ENCODE measurements at places on chromosomes 6 and 20.

DNA sequence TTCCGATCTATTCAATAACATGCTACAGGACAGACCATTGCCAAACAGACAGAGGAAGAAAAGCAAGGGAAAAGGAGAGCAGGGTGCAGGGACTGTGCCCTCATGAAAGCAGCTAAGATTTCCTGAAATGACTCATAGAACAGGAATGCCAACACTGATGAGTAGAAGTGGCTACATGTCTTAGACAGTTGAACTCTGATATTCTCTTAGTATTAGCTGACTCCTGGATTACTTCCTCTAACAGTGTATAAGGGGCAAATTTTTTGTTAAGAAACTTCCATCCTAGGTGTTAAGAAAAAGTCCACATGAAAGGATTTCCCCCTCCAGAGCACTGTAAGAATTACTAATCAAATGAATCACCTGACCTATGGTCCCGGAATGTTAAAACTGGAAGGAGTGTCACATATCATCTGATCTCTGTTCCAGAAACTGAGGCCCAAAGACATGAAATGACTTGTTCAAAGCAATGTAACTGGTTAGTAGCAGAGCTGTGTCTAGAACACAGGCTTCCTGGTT lies 224.9 kb downstream of the IBTK start:
- peak; percentile 88 for DNase-seq

GRCh38 chr6:126266664-126267063 lies 73.3 kb upstream of the CENPW start:
- no peak for DNase-seq

GRCh38 chr6:157143171-157143889 lies 180.0 kb downstream of the TMEM242 start:
- peak; percentile 89 for DNase-seq

DNA sequence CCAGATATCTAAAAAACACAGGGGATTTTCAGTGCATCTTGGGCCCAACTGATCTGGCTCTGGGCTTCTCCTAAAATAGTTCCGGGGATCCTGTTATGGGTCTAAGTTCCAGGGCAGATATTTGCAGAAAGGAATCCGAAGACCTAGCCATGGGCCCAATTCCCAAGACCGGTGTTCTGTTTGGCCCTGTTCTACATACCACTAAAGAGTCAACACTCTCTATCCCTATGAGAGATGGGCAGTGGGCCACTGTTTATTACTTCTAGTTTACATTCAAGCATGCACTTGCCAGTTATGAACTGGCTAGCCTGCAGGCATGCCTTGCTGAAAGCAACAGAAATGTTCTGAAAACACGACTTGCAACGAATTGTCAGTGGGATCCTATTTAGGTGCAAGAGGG lies 87.4 kb upstream of the PLCB4 start:
- DNase-seq, result no peak

DNA sequence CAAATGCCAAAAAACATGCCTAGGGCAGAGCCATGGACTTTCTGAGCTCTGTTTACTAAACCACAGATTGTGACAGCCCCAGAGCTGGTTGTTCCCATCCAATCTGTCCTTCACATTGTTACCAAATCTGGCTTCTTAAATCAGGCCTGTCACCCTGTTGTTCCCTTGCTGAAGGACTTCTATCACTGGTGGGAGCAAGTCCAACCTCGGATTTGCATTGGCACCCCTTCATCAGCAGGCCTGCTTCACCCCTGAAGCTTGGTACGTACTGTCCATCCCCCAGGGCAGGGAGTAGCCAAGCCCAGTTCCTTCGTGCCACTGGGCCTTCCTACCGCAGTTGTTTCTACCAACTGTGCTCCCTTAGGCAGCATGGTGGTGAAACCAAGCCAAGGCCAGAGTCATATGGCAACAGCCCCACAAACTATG lies 357.3 kb upstream of the JARID2 start:
- DNase-seq, result no peak

- DNase-seq, result no peak
These were observed 52.6 kb upstream of the PDE7B start for GRCh38 chr6:135798751-135799515.

GRCh38 chr20:63118303-63119120 lies 97.4 kb downstream of the YTHDF1 start:
- no peak for DNase-seq

GRCh38 chr6:169224185-169224695 lies 29.4 kb downstream of the THBS2 start:
- no peak for DNase-seq

GRCh38 chr6:142827991-142828390 lies 117.0 kb downstream of the HIVEP2 start:
- no peak for DNase-seq

- DNase-seq, result no peak
These were observed 34.7 kb upstream of the ADGRF5 start for GRCh38 chr6:46956409-46956808.

DNA sequence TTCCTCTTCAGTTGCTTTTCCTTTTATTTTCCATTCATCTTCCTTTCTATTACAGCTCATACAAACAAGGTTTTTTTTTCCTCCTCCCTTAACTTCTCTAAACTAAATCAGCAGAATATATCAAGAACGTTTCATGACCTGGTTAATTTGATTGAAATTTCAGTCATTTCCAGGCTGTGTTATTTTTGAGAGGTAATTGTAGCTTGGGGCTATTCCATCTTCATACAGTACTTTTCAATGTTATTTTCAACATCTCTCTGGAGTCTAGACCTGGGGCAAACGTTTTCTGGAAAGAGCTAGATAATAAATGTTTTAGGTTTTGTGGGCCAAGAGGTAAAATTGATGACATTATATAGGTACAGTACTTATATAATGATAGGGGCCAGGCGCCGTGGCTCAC lies 4.0 kb upstream of the SLC23A2 start:
- DNase-seq, result no peak

DNA sequence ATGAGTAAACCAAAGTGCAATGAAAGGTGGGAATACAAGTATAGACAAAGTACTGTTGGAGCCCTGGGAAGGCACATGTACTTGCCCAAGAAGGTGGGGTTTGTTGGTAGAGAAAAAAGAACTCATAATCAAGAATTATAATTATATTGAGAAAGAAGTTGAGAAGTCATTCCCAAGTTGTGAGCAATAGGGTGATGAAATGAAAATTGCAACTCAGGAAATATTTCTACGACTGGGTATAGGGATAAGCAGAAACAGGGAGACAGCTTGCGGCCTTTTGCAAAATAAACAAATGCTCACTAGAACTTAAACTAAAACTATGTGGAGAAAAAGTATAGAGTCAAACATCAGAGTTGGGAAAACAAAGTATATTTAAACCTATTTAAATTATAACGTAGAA lies 250.7 kb upstream of the FAM83B start:
- DNase-seq, result no peak

DNA sequence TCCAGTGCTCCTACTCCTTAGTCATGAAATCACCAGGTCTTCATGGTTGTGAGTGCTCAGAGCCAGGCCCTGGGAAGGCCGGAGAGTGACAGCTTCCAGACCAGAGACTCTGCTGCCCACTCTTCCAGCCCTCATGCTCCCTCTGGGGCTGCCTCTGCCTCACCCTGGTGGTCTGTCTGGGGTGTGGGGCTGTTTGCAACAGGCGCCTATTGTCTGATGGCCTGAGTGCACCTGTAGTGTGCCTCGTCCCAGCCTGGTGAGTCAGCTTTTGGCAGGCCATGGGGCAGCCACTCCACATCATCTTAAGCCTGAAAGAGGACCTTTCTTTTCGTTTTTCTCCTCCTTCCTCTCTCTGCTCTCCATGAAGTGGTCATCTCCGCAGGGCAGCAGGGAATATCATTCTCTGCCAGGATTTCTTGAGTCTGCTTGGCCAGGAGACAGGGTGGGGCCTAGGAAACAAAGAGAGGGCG lies 173.8 kb downstream of the VEGFA start:
- DNase-seq, result no peak

DNA sequence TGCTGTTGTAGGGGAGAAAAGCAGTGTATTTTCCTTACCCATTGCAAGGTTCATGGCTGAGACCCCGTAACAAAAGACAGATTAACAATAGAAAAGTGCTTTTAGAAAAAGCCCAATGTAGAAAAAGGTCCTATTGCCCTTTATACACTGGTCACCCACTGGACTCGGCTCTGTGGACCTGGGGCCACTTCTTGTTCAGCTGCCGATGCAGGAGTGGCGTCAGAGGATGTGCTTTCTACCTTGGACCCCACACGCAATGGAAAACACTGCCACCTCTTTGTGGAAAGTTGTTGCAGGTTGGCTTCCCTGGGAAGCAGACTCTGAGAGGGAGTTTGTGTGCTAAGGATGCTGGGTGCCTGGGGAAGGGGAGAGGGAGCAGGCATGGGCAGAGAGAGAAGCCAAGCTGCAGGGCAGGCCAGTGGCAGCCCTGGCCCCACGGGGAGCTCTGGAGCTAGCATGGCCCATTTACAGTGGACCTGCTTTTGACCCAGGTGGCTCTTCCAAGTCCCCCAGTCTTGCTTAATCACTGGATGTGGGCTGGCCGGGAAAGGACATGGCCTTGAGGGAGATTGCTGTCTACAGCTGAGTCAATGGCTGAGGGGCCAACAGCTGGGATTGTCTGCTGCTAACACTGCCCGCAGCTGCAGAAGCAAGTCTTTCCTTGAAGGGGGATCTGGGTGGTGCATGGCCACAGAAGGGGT lies 142.9 kb downstream of the CDC5L start:
- no peak for DNase-seq

GRCh38 chr6:117829594-117830319 lies 77.3 kb upstream of the SLC35F1 start:
- peak; percentile 51 for DNase-seq

- DNase-seq, result no peak
These were observed 267.4 kb upstream of the THEMIS start for GRCh38 chr6:128168244-128168643.

GRCh38 chr20:10747019-10747418 lies 73.2 kb upstream of the JAG1 start:
- DNase-seq, result no peak

DNA sequence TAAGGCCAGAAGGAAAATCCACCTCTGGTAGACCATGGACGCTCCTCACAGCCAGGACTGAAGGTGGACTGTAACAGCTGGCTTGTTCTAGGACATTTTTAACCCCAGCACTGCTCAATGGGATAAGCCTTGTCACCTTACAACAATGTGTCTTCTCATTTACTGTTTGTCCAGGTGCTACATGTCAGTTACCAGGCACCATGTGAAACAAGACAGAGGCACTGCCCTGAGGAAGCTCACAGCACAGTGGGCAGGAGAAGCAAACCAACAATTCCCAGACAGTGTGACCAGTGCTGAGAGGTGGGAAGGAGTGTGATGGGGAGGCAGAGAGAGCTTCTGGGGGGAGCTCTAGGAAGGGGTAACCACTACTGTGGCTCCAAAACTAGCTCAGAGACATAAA lies 10.7 kb downstream of the SNHG17 start:
- peak; percentile 15 for DNase-seq

DNA sequence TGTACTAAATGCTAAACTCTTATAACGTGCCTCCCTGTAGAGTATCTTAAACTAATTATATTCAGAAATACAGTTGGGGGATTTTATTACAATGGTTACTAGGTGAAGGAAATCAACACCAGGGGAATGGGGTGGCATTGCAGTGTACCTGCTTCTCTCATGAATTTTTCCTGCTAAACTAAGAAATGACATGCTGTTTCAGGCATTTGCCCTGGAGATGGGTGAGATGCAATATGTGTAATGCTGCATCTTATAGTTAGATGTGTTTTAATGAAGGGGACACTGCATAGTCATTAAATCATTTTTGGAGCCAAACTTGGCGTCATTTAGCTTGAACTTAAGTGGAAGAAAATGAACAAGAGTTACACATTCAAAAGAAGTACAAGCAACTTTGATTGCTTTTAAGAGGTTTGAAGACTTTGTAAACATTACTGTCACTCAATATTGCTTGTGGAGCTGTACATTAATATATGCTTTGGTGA lies 4.3 kb downstream of the EYA4 start:
- peak; percentile 27 for DNase-seq

DNA sequence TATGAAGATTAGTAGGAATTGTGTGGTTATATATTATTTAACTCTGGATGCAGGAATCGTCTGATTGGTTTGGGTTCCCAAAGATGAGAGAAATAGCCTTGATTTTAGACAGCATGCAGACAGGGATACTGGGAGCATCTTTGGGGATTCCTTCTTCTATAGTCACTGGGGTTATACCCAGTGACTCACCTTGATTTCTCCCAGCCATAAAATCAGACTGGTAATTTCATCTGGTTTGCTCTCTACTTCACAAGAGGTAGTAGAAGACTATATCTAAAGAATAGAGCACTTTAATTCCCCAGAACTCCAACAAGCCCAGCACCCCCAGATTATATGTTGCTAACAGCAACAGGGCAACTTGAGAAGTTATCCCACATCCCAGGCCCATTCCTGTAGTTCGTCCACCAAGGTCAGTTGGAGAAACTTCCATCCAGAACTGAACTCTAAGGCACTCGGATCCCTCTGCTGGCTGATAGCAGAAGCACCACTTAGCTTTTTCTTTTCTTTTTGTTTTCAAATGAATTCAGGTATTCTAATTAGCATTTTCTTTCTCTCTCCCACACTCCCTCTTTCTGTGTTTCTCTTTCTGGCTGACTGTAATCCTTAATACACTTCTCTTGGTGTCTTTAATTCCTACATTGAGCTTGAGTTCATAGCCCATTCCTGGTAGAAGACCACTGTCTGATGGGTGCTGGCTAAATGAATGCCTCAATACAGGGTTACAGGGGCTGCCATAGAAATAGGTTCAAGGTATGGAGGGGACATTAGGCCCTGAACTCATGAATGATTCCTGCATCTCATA lies 20.4 kb upstream of the EFHC1 start:
- DNase-seq, result peak; percentile 63

DNA sequence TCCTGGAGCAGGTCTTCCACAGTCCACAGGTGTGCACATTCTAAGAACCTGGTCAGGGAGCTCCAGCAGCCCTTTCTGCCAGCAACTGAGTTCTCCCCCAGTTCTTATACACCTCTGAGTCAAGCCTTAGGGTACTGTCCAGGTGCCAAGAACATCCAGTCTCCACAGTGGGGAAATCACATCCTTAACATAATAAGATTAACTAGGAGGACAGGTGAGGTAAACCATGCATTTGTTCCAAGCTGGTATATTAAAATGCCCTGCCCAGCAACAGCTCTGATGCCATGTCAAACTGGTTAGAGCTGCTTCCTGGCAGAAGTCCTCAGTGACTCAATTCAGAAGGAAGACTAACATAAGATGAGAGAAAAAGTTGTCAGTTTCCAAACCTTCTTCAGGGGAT lies 303.9 kb upstream of the SGK1 start:
- peak; percentile 16 for DNase-seq

DNA sequence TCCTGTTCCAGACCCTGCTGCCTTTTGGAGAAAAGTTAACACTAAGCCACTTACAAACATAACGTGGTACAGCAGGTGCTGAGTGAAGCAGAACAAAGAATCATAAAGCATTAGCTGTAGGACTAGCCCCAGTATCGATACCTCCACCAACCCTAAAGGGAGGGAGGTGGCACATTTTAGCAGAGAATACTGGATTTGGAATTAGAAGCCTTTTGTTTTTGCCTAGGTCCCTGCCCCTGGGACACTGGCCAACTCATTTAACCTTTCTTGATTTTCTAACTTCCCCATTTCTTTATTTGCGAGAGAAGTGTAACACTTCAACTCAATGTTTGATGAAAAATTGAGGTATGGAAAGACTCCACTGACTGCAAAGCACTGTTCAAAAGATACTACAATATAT lies 93.5 kb downstream of the B3GAT2 start:
- no peak for DNase-seq

- no peak for DNase-seq
These were observed 46.4 kb downstream of the SPATA2 start for GRCh38 chr20:49868964-49869363.

GRCh38 chr6:1400126-1400850 lies 10.9 kb downstream of the FOXF2 start:
- no peak for DNase-seq

Measured in LHCN-M2 (cell line).